Activated naive CD4-positive, alpha-beta T cell treated with anti-CD3 and anti-CD28 coated beads, Interleukin-2, amount 50 U/mL, for 16 hours (primary cell): ENCODE measurements at places on chromosomes 1 and 21.

GRCh38 chr1:159675046-159675445, 39.3 kb downstream of the CRP start:
- DNase-seq = no peak

GRCh38 chr1:225597926-225598575, 54.9 kb downstream of the ENAH start:
- DNase-seq = no peak

DNA sequence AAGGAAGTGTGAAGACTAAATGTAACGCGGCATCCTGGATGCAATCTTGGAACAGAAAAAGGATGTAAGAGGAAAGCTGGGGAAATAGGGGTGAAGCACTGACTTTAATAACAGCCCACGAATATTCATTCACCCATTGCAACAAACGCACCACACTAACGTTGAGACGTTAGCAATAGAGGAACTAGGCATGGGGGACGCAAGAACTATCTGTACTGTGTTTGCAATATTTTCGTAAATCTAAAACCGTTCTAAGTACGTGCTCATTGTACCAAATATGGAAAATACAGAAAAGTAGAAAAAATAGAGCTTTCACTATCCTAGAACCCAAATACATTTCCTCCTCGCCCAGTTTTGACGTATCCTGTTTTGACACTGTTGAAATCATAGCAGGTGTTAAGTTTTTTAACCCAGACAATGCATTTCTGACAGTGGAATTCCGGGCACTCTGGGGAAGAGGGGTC, 3.9 kb downstream of the LAPTM5 start:
- DNase-seq = no peak

- DNase-seq = no peak
Observed at GRCh38 chr1:16248007-16248436, 11.0 kb upstream of the CPLANE2 start.

GRCh38 chr21:16059981-16060380, 330.2 kb downstream of the USP25 start:
- no peak for DNase-seq

- no peak for DNase-seq
Observed at GRCh38 chr1:228929476-228930027, 194.3 kb downstream of the RHOU start.

- no peak for DNase-seq
Observed at GRCh38 chr1:21766210-21766609, 16.7 kb downstream of the USP48 start.

- no peak for DNase-seq
Observed at GRCh38 chr1:86508583-86508969, 38.3 kb upstream of the CLCA4 start.

DNA sequence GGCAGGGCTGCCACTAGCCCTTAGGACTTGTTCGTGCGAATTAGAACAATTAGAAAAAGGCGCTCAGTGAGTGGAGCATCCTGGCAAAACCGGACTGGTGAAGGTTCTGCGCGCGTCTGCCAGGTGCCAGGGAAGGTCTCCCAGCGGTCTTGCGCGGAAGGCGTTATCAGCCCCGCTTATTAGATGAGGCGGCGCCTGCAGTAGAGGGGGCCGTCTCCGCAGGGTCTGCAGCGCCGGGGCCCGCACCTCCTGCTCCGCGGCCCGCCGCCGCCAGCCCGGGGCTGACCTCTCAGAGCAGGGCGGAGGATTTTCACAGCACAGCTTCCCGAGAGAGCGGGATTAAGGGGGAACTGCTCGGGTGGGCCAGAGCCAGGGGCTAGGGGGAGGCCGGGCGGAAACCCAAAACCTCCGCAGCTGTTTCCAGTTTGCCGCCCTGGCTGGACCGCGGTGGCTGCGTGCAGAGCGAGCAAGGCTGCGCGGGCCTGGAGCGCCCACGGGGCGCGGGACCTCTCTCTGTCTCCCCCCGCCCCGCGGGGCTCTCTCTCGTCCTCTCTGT, 155.2 kb downstream of the FOXD2 start:
- DNase-seq = no peak

GRCh38 chr1:245512181-245512888, 357.6 kb downstream of the KIF26B start:
- DNase-seq = no peak

GRCh38 chr1:178864326-178864725, 6.6 kb downstream of the ANGPTL1 start:
- no peak for DNase-seq

DNA sequence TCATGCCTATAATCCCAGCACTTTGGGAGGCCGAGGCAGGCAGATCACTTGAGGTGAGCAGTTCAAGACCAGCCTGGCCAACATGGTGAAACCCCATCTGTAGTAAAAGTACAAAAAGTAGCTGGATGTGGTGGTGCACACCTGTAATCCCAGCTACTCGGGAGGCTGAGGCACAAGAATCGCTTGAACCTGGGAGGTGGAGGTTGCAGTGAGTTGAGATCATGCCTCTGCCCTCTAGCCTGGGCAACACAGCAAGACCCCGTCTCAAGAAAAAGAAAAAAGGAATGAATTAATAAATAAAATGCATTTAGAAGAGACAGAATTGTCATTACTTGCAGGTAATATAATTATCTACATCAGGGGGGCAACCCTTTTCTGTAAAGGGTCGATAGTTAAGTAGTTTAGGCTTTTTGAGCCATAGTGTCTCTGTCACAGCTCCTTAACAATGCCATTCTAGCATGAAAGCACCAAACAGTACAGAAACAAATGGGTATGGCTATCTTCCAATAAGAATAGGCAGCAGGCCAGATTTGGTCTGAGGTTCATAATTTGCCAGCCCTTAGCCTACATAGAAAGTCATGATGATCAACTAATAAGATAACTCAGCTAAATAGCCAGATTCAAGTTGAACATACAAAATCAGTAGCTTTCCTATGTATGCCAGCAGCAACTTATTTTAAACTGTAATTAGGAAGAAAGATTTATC, 56.8 kb downstream of the RPRD2 start:
- no peak for DNase-seq

DNA sequence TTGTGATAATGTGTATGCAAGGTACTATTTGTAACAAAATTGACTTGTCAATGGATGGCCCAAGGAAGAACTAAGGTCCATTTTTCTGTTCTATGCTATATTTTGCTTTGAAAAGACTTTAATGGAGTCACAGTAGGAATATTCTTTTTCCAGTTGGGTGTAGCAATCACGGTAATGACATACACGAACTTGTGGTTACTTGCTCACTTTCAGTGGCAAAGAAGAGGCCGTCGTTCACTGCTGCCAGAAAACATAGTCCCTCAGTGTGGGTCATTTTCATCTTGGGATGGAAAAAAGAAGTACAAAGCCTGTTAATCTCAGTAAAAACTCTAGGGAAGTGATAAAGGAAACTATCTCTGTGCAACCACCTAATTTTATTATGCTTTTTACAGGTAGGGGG, 47.8 kb upstream of the LAMC2 start:
- no peak for DNase-seq

DNA sequence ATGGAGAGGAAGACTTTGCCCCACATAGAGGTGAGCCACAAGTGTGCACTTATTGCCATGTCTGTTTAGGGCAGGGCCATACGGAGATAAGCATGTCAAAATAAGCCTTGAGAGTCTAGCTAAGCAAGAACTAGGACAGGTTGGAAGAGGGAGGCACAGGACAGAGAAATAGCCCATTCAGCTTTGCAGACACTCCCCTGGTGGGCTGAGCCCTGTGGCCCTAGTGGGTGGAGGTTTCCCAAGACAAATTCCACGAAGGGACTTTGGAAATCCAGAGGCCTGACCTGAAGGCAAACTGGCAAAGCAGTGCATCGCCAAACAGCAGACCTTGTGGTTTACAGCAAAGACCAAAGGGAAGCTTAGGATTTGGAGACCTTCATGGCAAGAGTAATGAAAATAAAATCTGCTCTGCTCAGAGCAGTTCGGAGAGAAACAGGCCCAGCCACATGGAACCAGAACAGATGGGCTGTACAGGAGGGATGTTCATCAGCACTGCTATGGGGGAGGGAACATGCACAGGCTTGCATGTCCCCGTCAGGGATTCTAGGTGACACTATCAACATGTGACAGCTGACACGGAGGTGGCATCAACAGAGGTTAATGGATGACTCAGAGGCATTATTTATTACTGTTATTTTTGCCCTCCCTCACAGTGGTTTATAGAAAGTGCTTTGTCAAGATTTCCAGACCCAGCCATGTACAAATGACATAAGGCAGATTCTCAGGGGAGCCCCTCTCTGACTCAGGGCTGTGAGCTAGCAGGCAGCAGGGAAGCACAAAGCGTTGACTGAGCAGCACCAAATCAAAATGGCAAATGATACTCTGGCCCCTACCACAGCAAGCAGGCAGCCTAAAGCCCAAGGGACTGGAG, 90.1 kb upstream of the IRF2BP2 start:
- DNase-seq = peak; percentile 28

- no peak for DNase-seq
Observed at GRCh38 chr1:202587859-202588485, 122.3 kb downstream of the SYT2 start.

DNA sequence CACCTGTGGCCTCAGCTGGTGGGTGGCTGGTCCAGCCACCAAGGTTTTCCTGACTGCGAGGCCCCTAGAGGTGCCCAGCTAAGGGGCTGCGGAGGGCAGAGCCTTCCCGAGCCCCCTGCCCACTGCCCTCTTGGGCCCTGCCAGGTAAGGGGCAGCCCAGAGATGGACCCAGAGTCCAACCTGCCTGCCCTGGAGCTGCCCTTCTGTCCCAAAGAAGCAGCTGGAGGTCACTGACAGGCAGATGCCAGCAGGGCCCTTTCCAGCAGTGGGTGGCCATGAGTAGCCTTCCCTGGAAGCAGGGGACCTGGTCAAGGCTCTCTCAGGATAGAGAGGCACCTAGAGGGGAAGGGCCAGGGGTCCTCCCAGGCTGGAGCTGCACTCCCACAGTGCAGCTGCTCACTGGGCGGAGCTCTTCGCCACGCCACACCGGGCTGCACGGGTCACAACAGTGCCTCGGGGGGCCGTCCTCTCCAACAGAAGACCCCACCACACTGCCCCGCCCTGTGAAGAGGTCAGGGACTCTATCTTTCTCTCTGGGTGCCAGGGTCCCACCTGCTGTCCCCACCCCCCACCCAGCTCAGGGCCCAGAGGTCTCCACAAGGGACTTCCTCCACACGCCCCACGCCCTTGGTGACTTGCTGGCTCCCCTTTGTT, 10.9 kb upstream of the GNB1 start:
- DNase-seq = no peak

- DNase-seq = no peak
Observed at GRCh38 chr1:207822124-207822601, 70.3 kb downstream of the CD46 start.

DNA sequence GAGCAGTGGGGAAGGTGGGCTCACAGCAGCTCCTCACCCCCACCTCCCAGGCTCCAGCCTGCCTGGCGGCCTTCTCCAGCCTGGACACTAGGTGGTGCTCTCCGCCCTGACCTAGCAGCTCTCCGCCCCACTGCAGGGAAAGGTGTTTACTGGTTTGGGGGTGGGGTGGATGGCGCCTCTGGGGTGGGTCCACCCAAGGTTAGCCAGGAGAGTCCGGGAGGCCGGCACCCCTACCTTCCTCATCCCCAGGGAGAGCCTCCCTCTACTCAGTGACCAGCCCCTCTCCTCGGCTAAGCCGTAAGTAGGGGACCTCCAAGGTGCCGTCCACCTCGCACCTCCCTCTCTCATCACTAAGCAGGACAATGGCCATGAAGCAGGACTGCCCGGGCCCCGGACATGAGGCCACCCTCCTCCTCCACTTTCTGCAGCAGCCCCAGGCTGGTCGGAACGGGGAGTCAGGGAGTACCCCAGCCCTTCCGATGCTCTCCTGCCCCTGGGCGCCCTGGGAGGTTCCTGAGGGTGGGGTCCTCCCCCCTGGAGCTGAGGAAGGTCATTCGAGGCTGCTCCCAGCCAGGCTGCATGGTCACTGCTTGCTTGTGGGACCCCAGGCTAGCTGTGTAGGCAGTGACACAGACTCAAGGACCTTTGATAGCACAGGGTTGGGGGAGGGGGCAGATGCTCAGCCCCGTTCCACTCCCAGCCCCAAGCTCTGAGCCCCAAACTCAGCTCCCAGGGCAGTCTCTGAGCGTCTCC, 101.4 kb upstream of the VAMP3 start:
- DNase-seq = peak; percentile 65

DNA sequence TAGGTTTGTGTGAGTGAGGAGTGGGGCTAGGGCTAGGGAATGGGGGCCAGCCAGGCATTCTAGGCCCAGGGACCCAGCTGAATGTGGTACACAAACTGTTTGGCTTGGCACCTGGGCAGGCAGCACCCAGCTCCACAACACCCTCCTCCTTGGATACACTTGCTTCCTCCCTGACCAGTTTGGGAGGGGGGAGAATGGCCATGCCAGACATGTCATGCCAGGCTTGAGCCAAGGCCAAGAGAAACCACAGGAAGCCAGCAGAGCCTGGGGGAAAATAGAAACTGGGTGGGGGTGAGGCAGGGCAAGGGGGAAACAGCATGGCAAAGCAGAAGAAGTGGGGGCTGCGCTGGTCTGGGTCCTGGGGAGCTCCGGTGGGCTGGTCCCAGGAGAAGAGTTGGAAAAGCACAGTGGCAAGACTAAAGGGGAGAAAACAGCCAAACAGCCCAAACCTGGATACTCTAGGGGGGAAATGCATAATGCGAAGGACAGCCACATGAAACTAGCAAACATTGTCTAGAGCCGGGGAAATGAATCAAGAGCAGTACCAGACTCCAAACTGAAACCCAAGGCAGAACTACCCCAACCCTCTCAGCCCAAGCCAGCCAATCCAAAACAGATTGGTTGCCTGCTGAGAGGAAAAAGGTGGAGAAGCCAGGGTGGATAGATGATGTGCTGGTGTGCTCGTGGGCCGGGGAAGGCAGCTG, 47.9 kb downstream of the LGR6 start:
- DNase-seq = no peak

DNA sequence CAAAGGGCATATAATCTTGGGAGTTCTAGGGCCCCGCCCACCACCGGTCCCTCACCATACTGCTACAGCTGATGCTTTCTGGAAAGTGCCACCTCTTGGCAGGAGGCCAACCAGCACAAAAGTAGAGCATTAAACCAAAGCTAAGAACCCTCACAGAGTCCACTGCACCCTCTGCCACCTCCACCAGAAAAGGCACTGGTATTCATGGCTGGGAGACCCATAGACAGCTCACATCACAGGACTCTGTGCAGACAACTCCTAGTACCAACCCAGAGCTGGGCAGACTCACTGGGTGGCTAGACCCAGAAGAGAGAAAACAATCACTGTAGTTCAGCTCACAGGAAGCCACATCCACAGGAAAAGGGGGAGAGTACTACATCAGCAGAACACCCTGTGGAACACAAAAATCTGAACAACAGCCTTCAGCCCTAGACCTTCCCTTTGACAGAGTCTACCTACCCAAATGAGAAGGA, 10.8 kb downstream of the THEM4 start:
- peak; percentile 29 for DNase-seq

GRCh38 chr1:182731852-182732575, 47.6 kb upstream of the RGS8 start:
- no peak for DNase-seq
